HFF-Myc (cell line): ENCODE measurements at places on chromosomes 3 and 15.

DNA sequence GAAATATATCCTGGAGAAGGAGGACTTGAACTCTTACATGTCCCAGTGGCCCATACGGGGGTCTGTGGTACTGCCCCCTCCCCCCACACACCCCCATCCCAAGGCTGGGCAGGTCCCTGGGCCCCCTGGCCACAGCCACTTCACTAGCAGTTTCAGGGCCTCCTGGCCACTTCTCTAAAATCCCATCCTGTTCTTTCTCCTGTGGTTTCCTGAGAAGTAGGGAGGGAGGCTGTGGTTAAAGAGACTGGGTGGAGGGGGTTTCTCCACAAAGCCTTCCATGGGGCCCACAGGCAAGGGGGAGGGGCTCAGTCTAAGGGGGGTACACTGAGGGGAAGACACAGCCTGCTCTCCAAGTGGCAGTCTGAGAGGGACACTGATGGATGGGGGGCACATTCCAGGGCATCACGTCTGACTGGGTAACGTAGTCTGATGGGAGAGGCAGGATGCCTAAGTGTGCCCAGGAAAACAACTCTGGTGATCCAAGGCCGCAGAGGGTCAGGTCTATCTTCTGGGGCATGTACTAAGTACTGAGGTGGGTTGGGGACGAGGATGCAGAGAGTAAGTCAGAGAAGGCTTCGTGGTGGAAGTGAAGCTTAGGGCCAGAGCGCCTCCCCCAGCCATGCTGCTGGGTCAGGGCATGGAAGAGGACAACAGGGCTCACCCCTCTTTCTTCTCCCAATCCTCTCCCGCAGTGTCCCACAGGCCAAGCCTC is 48.0 kb upstream of the C15orf39 start:
- DNase-seq, result no peak

DNA sequence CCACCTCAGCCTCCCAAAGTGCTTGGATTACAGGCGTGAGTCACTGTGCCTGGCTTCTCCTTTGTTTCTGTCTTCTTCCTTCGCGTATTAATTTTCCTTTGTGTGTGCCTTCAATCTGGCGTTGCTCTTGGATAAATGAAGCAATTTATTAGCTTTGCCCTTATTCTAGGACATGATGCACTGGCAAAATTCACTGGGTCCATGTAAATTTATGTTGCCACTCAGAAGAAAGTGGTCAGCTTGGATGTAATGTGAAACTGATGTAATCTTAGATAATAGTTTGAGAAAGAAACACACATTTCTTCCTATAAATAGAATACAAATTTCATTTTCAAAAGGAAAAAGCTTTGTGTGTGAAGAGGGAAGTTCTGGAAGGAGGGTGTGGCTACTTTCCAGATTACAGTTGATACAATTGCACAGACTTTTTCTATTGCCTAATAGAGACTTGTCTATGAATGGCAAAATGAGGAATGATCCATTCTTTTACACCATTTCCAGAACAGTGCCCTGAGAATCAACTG is 23.3 kb upstream of the ATP1B3 start:
- no peak for DNase-seq

GRCh38 chr3:5123937-5124336 is 1.8 kb downstream of the ARL8B start:
- no peak for DNase-seq

GRCh38 chr3:69913422-69913821 is 86.1 kb upstream of the SAMMSON start:
- no peak for DNase-seq

GRCh38 chr3:13522236-13522635 is 26.7 kb upstream of the FBLN2 start:
- no peak for DNase-seq

DNA sequence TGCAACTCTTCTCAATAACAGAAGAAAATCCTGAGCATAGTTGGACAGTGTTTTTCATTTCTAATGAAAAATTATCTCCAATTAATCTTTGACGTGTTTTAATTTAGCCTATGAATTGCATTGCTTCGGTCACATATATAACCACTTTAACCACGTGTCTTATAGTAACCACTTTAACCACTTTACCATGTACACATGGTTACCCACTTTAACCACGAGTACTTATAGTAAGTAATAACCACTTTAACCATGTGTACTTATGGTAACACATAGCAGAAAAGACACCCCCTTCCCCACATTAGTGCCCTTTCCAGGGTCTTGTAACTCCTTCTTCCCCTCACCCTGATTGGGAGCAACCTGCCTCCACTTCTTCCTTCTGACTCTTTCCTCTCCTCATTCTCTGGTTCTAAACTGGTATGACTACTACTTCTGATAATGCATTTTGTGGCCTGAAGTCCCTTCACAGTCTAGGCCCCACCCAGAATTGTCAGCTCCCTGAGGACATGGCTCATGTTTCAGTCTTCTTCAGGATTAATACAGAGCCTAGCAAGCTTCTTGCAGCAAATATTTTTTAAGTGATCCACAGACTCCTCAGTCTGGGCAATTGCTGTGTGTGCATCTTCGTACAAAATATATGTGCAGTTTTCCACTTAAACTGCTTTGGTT is 25.0 kb downstream of the SLC7A14 start:
- DNase-seq, result no peak

- DNase-seq, result no peak
These were observed 52.8 kb downstream of the CRTC3 start for GRCh38 chr15:90582553-90582952.
